ENCODE measurements at places on chromosomes 11 and 22.

GRCh38 chr11:94653561-94653960 lies 86.4 kb downstream of the PIWIL4 start:
- DNase-seq, result no peak

DNA sequence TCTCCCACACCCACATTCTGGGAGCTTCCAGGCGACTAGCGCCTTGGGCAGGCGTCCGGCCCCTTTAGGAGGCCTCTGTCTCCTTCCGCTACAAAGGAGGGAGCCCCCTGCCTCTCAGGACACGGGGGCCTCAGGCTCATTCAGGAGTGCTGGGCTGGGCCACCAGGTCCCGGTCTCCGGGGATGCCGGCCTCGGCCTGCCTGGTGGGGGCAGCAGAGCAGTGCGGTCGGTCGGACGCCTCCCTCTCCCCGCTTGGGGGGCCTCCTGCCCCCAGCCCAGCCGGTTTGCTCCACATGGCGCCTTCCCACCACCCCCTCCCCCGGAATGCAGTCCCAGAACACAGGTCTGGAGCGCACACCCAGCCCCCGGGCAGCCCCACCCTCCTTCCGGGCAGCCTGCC lies 21.9 kb downstream of the MRPL23 start:
- no peak for DNase-seq

DNA sequence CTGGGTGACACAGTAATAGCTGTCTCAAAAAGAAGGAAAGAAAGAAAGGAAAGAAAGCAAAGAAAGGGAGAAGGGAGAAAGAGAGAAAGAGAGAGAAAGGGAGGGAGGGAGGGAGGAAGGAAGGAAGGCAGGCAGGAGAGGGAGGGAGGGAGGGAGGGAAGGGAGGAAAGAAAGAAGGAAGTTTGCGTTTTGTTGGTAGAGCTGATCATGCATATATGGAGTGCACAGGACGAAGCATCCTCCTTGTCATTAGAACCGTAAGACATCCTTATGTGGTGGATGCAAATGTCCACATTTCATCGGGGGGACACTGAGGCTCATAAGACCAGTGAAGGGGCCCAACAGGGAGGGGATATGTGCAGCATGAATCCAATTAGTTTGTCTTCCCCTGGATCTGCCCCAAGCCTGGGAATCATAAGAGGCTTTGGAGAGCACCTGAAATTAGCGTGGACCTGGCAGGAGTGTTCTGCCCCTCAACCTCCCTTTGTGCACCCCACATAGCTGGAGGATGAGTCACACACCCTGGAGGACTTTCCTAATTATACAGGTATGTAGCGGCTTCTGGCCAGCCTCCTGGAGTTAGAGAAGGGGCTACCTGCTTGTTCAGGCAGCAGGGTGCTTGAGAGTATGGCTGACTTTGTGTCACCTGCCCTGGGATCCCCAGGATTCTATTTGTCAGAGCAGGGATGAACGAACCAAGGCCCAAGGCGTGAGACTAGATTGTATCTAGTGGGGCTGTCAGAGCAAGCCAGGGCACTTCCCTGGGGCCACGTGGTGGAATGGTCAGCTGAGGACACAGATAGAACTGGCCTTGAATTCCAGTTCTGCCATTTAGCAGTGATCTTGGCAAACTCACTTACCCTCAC lies 119.7 kb upstream of the CD82 start:
- DNase-seq, result no peak

DNA sequence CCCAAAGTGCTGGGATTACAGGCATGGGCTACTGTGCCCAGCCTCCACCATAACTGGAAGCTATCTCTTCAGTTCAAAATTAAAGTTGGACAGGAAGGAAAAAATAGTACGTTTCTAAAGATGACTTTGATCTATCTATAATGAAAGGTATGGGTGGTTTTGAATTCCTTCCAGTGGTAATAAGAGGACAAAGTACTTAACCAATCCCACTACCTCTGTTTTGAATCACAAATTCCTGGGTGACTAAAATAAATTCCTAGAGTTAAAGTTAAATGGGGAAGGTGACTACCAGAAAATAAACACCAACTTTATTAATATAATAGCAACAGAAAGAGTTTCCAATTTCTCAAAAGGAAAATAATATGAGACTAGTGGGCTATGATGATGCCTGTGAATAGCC lies 9.1 kb downstream of the PHF5A start:
- DNase-seq, result no peak

- no peak for DNase-seq
Observed at GRCh38 chr22:41474872-41475451, 6.0 kb downstream of the ACO2 start.

- no peak for DNase-seq
Observed at GRCh38 chr11:13268791-13269190, 8.8 kb upstream of the BMAL1 start.

- DNase-seq, result no peak
Observed at GRCh38 chr11:106821291-106821690, 197.0 kb downstream of the GUCY1A2 start.

DNA sequence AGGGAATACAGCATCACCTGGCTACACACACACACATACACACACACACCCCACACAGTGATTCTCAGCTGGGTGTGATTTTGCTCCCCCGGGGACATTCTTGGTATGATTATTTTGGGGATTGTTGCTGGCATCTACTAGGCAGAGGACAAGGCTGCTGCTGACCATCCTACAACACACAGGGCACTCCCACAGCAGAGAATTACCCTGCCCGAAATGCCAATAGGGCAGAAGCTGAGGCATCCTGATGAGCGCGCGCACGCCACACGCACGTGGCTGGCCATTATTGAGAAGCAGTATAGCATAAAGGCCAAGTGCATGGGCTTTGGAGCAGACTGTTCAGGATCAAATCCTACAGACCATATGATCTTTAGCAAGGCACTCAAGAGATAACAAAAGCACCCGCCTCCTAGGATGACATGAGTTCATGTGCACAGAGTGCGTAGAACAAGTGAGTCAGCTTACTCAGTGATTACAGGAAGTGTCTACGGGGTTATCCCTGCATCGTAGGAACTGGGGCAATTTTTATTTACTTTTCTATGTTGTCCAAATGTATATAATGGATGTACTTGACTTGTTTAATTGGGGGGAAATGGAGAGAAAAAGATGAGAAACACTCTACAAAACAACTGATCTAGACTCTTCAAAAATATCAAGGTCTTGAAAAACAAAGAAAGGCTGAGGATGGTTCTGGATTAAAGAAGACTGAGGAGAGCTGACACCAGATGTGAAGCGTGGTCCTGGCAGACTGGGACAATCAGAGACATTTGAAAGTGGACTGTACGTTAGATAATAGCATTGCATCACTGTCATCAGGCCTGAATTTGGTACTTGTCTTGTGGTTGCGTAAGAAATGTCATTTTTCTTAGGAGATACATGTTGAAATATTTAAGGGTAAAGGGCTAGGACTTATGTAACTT lies 7.2 kb upstream of the EHD1 start:
- DNase-seq, result no peak

- DNase-seq, result no peak
Observed at GRCh38 chr11:10673501-10674062, 20.0 kb downstream of the IRAG1 start.

GRCh38 chr11:135069890-135070289 lies 657.8 kb upstream of the B3GAT1 start:
- DNase-seq, result no peak

GRCh38 chr22:43005106-43005505 lies 9.8 kb downstream of the PACSIN2 start:
- DNase-seq, result no peak

- DNase-seq, result no peak
Observed at GRCh38 chr11:101436511-101437142, 147.2 kb downstream of the TRPC6 start.

DNA sequence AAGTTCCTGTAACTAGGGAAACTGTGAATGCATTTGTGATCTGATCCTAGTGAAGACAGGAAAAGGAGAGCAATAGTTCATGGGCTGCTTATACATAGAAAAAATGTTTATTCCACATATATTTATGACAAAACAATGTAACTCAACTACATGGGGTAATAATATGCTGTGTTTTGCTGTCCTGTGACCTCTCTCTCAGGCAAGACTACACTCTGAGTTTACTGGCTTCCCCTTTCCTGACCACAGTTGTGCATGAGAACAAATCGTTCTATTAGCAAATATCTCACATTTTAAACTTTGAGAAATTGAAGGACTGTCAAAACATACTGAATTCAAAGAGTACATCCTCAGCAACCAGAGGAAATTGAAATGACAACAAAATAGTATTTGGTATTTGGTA lies 161.9 kb upstream of the TRPC6 start:
- DNase-seq, result no peak

GRCh38 chr11:119758291-119758690 lies 29.3 kb upstream of the NECTIN1 start:
- DNase-seq, result no peak

- no peak for DNase-seq
Observed at GRCh38 chr11:6746626-6747025, 25.1 kb downstream of the OR2AG2 start.

GRCh38 chr22:43707648-43708047 lies 104.5 kb downstream of the EFCAB6 start:
- no peak for DNase-seq

DNA sequence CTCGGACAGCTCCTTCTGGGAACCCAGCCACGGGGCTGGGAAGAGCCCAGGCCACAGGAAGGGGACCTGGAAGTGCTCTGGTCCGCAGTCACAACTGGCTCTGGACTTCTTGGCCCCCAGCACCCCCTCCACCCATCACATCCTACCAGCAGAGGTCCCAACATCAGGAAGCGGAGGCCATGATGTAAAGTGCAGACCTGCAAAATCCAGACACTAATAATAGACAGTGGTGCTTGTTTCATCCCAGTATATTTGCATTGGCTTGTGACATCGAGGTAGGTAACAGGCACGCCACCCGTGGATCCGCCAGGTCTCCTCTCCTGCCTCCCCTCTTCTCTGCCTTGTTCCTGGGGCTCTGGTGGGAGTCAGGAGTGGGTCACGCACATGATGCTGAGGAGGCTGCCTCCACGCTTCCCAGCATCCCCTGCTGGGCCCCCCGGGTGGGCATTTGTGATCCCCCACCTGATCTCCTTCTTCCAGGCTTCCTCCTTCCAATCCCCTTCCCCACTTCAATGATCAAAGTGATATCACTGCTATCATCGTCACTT lies 1454.0 kb downstream of the BRD1 start:
- DNase-seq, result no peak

GRCh38 chr22:42922374-42923191 lies 65.5 kb upstream of the ARFGAP3 start:
- no peak for DNase-seq

DNA sequence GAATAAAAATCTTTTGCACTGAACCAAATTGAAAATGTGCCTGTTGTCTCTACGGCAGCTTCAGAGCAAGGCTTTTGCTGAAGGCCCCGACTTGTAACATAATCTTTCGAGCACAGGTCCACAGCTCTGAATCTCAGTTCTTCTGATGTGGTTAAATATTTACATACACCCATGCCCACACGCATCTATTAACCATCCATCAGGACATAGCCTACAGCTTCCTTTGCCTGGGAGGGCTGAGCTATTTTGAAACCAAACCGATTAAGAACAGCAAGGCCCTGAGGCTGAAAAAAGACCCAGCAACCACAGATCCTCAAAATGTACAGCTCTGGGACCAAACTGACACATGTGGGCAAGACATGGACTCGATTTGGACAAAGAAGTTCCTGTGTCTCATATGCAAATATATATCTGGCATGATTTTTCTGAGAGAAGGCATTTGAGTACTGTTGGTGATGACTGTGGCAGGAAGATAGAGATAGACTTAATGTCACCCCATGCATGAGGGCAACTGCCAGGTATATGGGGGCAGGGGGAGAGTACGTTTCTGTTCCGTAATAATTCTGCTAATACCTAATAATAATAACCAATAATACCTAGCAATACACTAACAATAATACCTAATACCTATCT lies 322.7 kb upstream of the PLET1 start:
- no peak for DNase-seq

DNA sequence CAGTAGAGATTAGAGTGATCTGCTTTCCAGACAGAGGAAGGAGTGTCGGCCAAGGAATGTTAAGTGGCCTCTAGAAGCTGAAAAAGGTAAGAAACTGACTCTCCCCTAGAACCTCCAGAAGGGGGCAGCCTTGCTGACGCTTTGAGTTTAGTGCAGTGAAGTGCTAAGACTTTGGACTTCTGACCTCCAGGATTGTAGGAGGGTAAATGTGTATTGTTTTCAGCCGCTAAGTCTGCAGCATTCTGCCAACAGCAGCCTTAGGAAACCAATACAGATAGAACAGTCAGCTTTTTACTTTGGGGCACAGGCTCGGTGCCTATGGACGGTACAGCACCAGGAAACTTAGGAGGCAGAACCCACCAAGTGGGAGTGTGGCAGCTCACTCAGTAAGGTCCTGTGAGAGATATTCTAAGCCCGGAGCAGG lies 3.6 kb upstream of the TBC1D22A start:
- no peak for DNase-seq

DNA sequence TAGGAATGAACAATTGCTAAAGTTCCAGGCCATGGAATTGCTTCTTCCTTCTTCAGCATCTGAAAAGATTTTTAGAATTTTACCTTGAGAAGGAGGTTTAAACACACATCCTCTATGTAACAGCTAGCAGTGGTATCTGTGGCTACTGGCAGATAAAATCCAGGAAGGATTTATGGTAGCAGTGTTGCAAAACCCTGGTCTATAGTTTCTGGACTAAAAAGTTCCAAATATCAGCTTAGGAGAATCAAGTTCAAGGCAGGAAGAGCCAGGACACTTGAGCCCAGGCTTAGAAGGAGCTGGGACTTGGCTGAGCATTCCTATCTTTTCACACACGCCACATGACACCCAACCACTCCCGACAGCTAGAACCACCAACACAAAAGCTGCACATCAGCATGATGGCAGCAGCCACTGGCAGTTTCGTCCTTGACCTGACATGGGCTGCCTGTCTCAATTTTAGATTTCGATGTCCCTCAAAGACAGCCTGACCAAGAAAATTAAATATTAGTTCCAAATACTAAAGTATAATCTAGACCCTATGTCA lies 14.1 kb downstream of the LARGE2 start:
- DNase-seq, result no peak

GRCh38 chr22:26619510-26619909 lies 1.7 kb upstream of the CRYBB1 start:
- DNase-seq, result no peak

DNA sequence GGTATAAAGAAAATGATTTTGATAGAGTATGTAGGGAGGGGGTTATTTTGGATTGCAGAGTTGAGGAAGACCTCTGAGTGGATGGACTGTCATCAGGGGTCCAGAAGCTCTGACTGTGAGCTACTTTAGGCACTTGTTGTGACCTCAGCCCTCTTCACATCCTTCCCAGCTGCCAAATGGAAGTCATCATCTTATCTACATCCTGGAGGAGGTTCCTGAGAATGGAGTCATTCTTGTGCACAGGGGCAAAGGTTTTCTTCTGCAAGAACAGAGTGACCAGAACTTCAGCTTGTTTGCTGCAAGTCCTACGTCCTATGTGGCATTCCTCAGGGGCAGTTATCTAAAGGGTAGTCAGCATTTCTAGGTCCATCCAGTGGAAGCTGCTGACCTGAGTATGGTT lies 393.8 kb downstream of the AASDHPPT start:
- peak; percentile 88 for DNase-seq
